ENCODE measurements at places on chromosomes 7 and 10.
A peak's percentile ranks its signal among the peaks of the same experiment; 100 is the strongest.

- no peak for DNase-seq
Measured at GRCh38 chr7:136617176-136617575, 251.3 kb upstream of the CHRM2 start.

DNA sequence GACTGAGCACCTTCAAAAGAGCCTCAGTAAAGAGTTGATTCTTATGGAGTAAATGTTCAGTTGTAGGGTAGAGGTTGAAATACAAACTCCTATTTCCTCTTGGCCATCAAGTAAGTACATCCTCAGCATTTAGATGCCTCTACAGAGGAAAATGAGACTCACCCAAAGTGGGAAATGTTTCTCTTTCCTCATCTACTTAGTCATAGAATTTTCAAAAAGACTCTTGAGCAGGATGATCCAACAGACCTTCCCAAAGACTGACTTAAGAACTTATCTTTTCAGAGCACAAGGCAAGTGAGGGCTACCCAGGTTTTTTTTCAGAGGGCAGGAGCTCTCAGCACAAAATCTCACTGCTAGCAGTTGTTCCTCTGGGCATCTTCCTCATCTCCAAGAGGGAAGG lies 449.1 kb downstream of the KCNMA1 start:
- no peak for DNase-seq

DNA sequence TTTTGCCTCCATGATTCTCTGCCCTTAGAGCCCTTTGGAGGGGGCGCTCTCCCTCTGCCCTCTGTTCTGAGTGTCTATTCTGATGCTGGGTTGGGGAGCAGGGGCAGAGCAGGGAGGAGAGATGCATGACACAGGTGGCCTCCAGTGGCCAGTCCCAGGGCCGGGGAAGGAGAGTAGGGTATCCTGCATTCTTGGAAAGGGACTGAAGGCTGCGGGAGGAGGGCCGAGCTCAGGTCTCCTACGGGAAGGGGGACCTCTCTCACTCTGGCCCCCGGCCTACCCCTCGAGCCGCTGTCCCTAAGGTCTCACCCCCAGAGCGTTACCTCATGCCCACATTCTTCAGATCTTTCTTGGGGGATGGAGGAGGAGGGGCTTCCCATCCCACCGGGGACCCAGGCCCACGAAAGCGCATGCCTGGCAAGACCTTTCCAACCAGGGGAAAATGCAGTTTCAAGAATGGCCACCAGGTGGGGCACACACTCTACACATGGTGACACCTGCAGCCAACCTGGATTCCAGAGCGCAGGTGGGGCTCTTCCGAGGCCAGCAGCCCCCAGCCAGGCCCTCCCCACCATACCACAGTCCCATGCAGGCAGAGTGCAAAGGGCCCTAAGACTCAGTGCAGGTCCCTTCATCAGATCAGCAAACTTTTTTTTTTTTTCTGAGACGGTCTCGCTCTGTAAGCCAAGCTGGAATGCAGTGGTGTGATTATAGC lies 86.4 kb downstream of the MYL10 start:
- DNase-seq, result peak; percentile 63

GRCh38 chr10:124308811-124309210 lies 109.9 kb downstream of the OAT start:
- DNase-seq, result no peak

DNA sequence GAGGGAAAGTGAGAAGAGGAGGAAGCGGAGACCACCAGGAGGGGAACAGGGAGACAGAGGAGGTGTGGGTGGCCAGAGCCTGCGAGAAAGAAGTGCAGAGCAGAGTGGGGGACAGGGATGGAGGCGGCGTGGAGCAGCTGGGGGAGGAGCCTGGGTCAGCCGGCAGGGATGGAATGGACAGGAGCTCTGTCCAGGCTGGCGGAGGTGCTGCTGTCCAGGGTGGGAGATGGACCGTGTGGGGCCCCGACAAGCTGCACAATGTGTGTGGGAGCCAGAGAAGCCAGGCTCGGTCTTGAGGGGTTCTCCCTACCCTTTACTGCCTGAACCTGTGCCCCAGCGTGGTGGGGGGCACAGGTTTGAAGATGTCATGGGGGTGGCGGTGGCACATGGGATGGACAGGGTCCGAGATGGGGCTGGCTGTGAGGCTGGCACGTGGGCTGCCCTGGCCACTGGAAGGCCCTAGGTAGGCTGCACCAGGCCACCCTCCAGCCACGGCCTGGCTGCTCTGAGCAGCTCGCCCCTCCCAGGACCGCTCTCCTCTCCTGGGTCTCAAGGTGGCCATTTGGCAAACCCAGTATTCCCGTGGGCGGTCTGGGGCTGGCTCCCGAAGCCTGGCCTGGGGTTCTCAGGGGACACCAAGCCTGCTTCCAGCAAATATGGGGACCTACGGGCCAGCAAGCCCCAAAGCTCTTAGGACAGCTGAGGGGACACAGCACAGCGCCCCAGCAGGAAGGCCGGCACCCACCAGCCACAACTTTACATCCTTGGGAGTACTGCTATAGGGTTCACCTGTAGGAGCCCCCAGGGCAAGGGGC lies 32.3 kb downstream of the YKT6 start:
- DNase-seq, result no peak

DNA sequence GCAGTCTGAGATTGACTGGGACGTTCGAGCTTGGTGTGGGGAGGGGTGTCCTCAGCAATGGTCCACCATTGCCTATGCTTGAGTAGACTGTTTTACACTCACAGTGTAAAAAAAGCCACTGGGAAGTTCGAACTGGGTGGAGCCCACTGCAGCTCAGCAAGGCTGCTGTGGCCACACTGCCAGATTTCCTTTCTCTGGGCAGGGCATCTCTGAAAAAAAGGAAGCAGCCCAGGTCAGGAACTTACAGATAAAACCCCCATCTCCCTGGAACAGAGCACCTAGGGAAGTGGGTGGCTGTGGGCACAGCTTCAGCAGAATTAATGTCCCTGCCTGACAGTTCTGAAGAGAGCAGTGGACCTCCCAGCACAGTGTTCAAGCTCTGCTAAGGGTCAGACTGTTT lies 80.3 kb downstream of the BICC1 start:
- DNase-seq, result no peak

DNA sequence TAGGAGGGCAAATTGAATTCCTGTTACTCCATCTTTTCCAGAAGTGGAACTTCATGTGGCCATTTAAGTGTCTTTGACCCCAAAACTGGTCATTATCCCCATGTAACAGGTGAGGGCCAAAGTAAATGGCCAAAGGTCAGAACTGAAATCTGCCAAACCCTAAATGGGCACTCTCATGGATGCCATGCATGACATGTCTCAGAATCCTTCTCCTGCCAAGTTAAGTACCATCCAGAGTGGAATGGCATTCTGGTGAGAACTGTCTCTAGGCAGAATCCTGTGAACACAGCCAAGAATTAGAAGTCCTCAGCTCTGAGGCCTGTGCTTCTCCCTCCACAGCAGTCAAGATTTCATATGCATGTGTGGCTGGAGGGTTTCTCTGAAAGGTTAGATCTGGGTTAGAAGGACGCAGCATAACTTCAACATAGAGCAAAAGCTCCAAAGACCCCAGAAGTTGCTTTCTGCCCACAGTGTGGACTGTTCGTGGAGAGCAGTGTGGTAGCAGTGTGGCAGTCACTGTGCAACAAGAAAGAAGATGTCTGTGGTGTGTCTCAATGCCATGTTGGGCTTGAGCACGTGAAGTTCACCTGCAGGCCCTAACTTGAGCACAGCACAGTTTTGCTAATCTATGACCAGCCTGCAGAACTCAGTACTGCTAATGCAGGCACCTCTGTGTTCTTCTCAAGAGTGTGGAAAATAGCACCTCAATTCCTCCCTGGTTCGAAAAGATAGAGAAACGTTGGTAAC lies 121.3 kb downstream of the ADCY1 start:
- DNase-seq, result peak; percentile 7

- no peak for DNase-seq
Measured at GRCh38 chr10:54501929-54502328, 299.1 kb downstream of the PCDH15 start.

DNA sequence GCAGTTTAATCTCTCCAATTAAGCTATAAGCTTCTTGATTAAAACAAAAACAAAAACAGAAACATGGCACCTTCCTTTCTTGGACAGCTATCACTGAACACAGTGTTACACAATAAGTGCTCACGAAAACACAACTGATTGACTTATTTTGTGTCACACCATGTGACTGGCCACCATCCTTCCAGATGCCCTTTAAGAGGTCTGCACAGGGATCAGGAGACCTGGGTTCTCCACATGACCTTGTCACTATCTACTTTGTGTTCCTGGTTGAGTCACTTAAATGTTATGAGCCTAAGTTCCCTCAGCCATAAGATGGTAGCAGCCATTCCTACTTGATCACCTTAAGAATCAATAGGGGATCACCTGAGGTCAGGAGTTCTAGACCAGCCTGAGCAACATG lies 120.1 kb downstream of the HIPK2 start:
- no peak for DNase-seq

DNA sequence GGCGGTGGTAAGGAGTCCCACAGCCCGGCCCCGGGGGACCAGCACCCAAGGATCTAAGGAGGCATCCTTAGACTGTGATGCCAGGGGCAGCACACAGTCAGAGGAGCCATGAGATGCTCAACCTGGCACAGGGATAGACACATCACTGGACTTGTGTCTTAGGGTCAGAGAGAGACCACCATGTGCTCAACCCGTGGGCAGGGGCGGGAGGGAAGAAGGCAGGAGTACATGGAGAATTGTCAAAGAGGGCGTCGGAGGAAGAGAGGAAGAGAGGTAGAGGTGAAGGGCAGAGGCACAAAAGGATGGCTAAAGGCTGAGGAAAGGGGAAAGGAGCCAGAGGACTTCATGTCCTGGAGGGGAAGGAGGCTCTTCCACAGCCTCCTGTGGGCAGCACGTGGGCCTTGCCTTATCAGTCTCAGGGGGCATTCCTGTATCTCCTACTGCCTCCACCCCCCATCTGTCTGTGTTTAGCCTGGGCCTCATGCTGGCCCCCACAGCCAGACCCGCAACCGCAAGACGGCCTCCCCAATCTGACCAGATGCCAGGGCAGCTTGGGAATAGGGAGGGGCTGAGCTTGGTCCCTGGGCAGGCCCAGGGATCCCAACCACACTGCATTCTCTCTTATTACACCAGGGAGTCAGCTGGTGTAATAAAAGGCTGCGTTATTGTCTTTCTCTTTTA lies 2.2 kb downstream of the ADCY1 start:
- no peak for DNase-seq
